ENCODE measurements at places on chromosomes 5 and 9.

DNA sequence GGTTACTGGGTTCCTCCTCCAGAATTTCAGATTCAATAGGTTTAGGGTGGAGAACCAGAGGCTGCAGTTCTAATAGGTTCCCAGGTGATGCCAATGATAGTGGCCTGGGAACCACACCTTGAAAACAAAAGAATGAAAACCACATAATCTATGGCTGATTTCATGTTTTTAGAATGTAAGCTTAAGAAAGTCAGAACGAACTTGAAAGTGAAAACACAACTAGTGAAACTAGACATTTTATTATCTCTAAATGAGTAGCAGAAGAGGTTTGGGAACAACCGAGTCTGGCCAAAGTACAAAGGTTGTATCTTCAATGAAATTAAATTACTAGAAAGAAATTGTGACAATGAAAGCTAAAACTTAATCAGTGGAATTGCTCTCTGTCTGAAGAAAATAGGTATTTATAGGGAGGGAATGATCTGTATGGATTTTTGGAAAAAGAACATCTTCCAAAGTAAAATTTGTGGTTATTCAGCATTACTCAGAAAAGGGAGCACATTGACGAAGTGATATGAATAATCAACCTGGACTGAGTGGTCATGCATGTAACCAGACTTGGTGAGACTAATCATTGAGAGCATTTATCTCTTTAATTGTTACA is 24.9 kb upstream of the CEP120 start:
- no peak for DNase-seq

- peak; percentile 24 for DNase-seq
These were observed 2.1 kb downstream of the SAXO1 start for GRCh38 chr9:19030899-19031298.

- DNase-seq = no peak
These were observed 282.0 kb downstream of the SPOCK1 start for GRCh38 chr5:137216976-137217598.

- no peak for DNase-seq
These were observed 18.9 kb downstream of the ADAMTS2 start for GRCh38 chr5:179326122-179326927.

DNA sequence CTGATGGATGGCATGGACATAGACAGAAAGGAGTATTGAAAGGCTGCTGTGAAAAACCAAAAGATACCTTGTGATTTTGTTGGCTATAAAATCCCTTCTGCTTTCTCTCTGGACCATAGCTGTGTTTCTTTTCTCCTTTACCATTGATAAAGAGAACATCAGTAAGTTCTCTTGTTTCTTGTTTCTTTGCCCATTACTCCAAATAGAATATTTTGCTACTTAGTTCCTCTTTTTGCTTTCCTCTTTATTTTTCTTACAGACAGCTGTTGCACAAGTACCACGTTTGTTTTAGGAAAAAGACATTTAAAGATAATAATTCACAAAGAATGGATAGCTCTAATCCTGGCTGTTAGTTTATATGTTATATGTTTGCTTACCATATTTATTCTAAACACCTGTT is 1129.2 kb downstream of the DTWD2 start:
- no peak for DNase-seq

DNA sequence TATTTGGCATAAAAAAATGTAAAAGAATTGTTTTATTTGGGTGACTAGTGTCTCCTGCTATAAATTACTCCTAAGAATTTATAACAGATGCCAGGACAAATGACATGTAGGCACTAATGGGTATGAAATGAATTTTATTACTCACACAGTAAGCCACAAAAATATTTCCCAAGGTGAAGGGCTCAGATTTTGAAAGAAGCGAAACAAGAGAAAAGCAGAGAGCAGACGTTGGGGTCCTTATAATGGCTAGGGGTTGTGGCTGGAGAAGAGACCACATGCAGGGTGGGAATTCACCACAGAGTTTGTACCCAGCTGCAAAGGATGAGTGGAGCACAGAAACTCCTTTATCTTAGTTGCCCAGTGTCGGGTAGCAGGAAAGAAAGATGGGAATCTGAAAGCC is 45.0 kb upstream of the PRR16 start:
- no peak for DNase-seq

GRCh38 chr5:124310453-124310852 is 436.0 kb downstream of the ZNF608 start:
- DNase-seq = no peak

GRCh38 chr9:29285818-29286217 is 1712.5 kb upstream of the C9orf72 start:
- no peak for DNase-seq

DNA sequence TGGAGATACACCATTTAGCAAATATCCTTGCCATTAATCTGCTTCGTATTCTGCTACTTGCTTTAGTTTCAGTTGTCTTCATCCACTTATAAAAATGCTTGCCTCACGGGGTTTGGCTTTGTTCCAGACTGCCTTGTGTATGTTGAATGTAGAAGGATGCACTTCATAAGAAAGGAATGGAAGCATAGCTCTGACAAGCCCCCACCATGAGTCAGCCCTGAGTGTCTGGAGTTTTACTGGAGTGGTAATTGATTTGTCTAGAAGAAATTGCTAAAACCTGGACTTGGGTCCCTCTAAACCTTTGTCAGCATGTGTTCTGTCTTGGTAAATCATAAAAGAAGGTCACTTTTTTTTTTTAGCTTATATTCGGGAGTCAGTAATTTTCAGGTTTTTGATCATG is 4.6 kb downstream of the TEX48 start:
- peak; percentile 59 for DNase-seq

DNA sequence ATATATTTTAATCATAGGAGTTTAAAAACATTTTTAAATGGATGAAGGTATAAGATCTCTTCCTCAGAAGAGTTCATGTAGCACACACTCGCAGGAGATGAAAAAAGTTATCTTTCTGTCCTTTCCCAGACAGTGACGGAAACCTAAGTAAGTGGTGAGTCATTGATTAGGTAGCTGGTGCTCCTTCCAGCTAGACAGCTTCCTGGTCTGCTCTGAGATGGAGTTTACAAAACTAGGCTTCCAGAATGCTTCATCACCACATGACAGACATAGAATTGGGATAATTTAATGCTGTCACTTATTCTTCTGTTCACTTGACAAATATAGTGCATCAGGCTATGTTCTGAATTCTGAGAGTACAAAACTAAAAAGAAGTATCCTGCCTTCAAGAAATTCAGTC is 2393.0 kb upstream of the C9orf72 start:
- DNase-seq = no peak

GRCh38 chr9:81377921-81378320 is 311.4 kb downstream of the TLE1 start:
- no peak for DNase-seq

DNA sequence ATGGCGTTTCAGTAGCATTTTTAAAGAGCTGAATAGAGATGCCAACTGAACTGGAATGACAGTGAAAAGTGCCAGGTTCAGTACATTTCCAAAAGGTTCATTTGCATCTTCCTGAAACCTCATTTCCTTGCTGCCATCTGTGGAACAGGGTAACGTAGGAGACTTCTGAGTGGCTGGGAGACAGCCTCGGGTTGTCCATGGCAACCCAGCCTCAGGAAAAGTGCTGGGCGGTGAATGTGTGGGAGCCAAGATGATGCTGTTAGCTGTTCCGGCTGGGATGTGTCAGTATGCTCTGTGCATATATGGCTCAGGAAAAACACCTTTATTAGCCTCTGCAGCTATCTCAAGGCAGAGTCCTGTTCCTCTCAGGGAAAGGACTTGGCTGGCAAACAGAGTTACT is 87.5 kb downstream of the KLHL3 start:
- DNase-seq = no peak

- DNase-seq = peak; percentile 98
These were observed at the start of gene SPTLC1 for GRCh38 chr9:92115071-92115858. Gene SPTLC1, minus strand, starts transcription at chr9:92115413. Its CDS starts 43 bp downstream, at chr9:92115370.

DNA sequence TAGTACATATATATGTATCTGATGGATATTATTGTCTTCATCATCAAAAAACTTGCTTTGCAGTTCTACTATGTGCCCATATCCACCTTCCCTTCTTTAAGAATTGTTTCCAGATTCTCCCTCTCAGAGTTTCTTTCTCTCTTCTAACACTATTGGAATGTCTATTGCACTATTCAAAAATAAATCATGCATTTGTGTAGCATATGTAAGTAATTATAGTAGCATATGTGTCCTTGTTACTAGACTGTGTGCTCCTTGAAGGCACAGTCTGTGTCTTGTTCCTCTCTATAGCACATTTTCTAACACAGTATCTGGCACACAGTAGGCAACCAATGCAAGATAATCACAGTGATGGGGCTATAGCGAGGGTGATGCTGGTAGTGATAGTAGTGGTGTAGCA is 43.4 kb upstream of the TRIM32 start:
- DNase-seq = no peak

- DNase-seq = no peak
These were observed 38.6 kb downstream of the B4GALT1 start for GRCh38 chr9:33128570-33128969.

DNA sequence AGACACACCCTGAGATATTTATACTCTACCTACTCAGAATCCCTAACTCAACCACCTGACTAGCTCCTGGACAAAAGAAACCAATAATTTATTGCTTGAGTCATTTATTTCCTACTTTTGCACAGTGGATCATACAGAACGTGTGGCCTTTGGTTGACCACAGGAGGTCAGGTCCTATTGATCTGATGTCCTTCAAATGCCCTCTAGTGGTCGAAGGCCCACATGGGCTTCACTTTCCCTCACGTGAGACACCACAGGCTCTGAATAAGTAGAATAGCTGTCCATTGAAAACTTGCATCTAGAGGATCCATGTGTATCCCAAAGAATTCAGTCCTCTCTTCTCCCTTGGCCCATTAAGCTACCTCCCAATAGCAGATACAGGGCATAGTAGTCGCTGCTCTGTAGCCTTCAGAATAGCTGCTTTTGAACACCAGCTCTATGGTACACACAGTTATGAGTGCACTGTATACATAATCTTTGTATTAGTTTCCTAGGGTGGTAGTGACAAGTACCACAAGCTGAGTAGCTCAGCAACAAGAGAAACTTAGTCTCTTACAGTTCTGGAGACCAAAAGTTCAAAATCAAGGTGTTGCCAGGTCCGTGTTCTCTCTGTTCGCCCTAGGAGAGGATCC is 177.6 kb upstream of the SMARCA2 start:
- DNase-seq = no peak
